ENCODE measurements at places on chromosomes 12 and 14. TPM values are rescaled to one million over a fixed set of nuclear protein-coding genes. Genes with fewer than 3 reads are reported as not detected.

GARIN6 gene
- not detected for total RNA-seq

RNASE4 gene
- total RNA-seq, result 0.62 TPM

CKB gene
- 4.3 TPM for total RNA-seq

PPFIA2 gene
- not detected for total RNA-seq

SYNE3 gene
- 79.1 TPM for total RNA-seq

ADGRD1 gene
- total RNA-seq, result not detected

KIF26A gene
- 0.17 TPM for total RNA-seq

CLEC2D gene
- 280 TPM for total RNA-seq

PTPRO gene
- 3.7 TPM for total RNA-seq

KCNC2 gene
- total RNA-seq, result not detected

CD27 gene
- total RNA-seq, result 158 TPM

DNA sequence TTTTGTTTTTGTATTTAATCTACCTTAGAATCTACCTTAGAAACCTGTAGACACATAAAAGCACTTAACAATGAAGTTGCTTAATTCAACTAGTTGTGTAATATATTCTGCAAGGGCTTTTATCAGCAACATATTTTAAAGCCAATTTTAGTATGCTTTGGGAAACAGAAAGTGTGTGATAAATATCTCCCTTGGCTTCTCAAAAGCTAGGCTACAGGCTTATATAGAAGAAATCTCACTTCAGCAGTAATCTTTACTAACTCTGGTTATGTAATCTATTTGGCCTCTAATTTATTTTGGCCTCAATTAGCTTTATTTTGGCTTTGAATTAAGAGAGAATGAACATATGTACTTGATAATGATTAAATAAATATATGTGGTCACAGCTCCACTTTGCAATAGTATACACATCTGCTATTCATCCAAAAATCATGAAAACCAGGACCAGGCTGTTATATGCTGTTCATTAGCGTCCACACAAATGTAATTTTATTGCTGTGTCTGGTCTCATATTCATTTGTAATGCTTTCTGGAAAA, 37.2 kb downstream of the LRP6 start:
- DNase-seq, result no peak

GRCh38 chr12:132185705-132186104, 41.4 kb downstream of the NOC4L start:
- no peak for DNase-seq

DNA sequence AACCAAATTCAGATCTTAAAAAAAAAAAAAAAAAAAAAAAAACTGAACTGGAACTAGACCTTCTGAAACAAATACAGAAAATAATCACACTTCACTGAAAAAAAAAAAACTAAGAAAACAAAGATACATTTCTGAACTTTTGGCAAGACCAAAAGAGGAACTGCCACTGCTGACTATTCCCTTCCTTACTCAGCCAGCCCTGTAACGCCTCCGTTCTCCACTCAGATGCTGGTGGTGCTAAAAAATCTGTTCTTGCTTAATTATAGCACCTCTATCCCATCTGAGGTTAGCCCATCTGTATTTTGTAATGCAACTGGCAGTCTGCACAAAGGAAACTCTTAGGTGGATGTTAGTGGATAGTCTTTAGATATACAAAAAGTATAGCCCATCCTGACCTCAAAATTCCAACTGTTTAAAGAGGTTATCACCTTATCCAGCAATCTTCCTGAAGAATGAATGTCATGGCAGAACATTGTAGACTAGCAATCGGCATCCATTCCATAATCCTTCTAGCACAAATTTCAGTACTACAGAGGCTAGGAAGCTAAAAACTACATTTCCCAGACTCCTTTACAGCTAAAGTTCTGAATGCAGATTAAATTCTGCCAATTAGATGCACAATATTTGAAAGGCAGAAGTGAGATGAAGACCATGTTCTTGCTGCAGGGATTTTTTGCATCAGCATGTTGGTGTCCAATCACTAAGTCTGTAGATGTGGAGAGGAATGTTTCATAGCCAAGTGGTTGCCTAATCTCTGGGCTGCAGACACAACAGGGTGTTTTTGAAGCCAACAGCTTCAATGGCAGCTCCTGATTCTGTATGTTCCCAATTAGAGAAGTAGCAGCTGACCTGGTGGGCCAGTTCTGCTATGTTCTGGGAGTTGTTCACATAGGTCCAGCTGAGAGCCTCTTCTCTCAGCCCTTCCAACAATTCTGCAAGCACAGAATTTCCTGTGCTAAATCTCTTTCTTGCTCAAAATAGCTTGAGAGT, 5.7 kb downstream of the MAP3K9 start:
- DNase-seq, result no peak

GRCh38 chr14:67269298-67270060, 28.2 kb downstream of the PALS1 start:
- DNase-seq, result no peak

DNA sequence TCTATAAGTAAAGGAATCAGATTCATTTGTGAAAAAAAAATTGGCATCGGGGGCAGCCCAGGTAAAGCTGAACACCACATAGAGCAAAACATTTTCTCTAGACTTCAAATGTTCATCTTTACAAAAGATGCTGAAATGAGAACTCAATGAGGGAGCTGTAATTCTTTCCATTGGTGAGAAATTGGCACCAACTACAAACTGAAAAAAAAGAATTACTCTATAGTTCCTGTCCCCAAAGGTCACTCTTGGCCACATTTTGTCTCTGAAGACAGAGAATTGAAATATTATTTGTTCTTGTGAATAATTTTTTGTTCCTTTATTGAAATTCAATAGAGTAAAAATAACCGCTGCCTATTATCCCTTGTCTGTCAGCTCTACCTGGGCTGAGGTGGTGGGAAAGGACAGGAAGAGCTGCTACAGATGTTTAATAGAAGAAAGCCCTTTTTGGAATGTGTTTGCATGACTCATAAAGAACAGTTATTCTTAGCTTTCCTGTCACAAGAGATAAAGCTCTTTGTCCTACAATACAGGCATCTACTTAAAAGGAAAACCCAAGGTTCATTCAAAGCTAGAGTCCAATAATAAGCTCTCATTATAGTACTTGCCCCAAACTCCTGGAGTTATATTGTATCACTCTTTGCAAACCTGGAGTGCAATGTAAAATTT, 380.1 kb upstream of the KITLG start:
- DNase-seq, result no peak

- DNase-seq, result peak; percentile 47
These were observed 875 bp downstream of the HSPA2 start for GRCh38 chr14:64541261-64541971.

DNA sequence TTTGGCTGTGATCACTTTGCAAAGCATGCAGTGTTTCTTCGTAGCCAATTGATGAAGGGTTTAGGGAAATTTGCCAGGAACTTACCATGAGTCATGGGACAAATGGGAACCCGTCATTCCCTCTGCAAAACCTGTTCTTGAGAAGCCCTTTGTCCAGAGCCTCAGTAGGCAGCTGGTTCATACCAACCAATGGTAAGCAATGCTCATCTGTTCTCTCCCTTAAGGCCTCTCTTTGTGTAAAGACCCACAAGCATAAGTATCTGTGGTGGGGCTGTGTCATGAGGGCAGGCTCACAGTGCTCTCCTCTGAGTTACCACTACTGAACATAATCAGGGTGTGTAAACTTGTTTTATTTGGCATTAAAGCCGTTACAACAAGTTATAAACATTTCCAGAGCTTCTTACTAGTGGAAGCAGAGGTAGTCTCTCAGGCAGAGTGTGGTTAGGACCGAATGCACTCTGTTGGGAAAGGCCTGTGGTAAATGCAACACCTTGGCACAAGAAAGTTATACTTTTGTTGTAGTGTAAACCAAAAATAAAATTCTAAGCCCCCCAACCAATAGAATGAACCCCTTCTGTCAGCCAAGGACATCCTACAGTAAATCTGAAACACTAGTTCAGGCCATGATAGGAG, 119.8 kb downstream of the SINHCAF start:
- DNase-seq, result no peak

DNA sequence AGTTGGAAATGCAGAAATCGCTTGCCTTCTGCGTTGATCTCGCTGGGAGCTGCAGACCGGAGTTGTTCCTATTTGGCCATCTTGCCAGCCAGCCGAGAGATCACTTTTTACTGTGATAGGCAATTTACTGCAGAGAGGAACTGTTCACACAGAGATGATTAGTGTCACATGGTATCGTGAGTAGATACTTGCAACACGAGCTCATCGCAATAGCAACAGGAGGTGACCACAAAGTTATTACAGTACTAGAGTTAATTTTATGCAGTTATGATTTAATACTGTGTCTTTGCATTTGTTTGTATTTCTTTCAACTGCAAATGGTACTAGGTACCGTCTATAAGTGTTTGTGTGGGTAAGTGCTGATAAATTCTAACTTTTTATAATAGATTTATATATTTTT, 27.8 kb downstream of the NOPCHAP1 start:
- no peak for DNase-seq

DNA sequence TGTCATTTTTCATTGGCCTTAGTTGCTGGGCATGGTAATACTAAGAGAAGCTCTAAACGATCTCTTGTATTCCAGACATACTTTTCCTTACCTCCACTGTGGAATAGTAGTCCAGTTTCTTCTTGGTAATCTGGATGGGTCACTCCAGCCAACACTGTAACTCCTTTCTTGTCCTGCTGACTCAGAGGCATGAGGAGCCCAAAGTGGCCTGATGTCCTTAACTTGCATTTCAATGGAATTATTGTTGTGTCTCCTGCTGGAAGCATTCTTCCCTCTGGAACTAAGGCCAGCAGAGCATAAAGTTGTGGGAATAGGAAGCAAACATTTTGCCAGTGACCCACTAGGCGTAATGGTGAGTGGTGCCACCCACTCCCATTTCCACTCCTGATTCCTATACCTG, 33.1 kb downstream of the DAAM1 start:
- no peak for DNase-seq

- peak; percentile 83 for DNase-seq
These were observed 1.4 kb upstream of the CCDC85C start for GRCh38 chr14:99605299-99605961.

DNA sequence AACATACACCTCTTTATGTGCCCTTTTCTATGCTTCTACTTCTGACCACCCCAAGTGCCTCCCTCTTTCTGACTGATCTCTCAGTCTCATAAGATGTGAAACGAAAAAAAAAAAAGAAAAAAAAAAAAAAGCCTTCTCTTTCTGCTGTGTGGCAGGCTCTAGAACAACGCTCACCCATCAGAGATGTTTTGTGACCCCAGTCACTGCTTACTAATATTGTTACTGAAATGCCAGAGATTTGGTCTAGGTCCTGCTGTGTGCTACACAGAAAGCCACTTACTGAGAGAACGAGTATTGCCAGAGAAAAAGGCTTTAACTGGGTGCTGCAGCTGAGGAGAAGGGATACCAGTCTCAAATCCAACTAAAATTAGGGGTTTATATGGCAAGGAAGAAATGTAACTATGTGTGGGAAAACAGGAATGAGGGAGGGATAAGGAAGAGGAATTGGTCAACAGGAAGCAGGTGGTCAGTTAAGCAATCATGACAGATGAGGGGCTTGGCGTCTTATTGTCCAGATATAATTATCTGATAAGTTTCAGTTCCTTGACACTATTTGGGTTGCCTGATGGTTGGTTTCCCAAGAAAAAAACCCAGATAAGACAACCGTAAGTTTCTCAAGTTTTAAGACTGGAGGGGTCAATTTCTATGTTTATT, 149.0 kb downstream of the NAV3 start:
- DNase-seq, result no peak

DNA sequence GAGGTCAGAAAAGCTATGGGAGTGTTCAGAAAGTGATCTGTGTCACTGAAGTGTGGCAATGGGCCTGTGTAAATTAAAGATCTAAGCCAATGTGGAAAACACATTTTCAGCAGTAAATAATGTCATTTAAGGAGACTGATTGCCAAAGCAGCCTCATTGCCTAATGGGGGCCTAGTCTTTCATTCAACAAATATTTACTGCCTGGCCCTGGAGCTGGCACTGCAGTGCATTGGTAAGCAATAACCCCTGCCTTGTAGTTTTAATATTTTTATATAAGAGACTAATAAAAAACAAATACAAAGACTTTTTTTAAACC, 326.6 kb downstream of the BTG1 start:
- no peak for DNase-seq

DNA sequence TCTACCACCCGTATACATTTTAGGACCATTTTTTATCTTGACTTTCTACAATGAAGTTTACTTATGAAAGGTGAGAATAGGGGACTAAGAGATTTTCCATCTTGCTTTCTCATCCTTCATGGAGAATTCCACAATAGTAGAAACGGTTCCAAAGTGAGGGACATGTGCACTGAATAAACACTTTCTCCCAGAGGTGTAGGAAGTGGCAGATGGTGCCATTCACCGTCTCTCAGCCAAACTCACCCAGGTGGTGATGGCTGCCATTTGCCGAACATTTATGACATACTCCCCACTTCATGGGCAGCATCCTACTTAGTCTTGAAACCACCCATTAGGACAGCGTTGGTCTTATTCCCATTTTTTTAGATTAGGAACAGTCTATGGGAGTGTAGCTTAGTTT, 540.5 kb downstream of the DIO2 start:
- DNase-seq, result no peak

DNA sequence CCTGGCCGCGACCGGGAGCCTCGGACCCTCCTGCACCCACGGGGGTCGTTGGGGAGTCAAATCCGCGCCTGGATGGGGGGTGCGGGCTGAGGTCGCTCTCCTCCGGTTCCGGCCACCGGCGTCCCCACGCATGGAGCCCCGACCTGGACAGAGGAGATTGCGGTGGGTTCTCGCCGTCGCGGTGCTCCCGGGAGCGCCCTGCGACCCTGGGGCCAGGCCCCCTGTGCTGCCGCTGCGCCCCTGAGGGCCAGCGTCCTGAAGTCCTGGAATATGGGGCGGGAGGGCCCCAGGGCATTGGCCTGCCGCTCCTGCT, 345 bp downstream of the ASPG start:
- DNase-seq, result no peak

DNA sequence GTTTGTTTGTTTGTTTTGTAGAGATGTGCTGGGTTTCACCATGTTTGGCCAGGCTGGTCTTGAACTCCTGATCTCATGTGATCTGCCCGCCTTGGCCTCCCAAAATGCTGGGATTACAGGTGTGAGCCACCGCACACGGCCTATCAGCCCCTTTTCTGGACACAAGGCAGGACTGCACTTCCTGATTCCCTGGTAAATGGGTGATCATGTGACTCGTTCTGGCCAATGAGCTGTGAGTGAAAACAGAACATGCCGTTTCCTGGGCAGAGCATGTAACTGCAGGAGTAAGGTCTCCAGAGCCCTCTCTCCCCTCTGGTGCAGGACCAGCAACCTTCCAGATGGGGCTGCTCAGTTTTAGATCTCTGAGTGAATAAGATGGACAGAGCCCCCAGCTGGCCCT, 92.7 kb downstream of the ITPK1 start:
- no peak for DNase-seq

GRCh38 chr14:32457213-32457920, 128.3 kb downstream of the AKAP6 start:
- DNase-seq, result no peak

- no peak for DNase-seq
These were observed 271.6 kb downstream of the CACNA1C start for GRCh38 chr12:2324387-2324786.

- no peak for DNase-seq
These were observed 18.0 kb downstream of the BCL2L14 start for GRCh38 chr12:12088761-12089160.

- no peak for DNase-seq
These were observed 197.3 kb upstream of the RGS6 start for GRCh38 chr14:71734885-71735284.

Data from activated naive CD8-positive, alpha-beta T cell treated with anti-CD3 and anti-CD28 coated beads, Interleukin-2, amount 10 ng/mL, durations not matched to agents 7 days and 5 days (primary cell).